Effector memory CD4-positive, alpha-beta T cell (primary cell): ENCODE measurements at places on chromosomes 2 and 18.

DNA sequence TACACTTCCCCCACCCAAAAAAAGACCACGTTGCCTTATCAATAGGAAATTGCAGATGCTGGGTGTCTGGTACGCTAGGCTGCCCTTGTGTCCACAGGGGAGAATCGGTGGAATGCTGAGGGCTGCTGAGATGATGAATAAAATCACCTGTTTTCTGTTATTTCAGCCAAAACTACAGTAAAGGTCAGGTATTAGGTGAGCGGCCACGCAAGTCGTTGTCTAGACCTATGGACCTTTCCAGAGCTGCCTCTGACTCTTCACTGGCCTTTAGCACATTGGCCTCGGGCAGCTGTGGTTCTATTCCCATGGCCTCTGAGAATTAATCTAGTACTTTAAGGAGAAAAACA lies 89.6 kb downstream of the MTCL1 start:
- no peak for DNase-seq

GRCh38 chr2:86314125-86314524 lies 23.3 kb downstream of the REEP1 start:
- DNase-seq, result no peak

DNA sequence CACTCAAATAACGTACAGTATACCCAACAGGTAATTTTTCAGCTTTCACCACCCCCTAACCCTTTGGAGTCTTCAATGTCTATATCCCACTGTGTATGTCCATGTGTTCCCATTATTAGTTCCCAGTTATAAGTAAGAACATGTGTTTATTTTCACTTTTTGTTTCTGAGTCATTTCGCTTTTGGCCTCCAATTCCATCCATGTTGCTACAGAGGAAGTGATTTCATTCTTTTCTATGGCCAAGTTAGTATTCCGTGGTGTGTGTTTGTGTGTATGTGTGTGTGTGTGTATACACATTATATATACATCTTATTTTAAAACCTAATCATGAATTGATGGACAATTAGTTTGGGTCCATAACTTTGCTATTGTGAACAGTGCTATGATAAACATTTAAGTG lies 464.4 kb downstream of the CMPK2 start:
- DNase-seq, result no peak

GRCh38 chr18:29594493-29594892 lies 1417.6 kb upstream of the CDH2 start:
- DNase-seq, result no peak

GRCh38 chr2:235270291-235270690 lies 223.6 kb upstream of the AGAP1 start:
- no peak for DNase-seq

DNA sequence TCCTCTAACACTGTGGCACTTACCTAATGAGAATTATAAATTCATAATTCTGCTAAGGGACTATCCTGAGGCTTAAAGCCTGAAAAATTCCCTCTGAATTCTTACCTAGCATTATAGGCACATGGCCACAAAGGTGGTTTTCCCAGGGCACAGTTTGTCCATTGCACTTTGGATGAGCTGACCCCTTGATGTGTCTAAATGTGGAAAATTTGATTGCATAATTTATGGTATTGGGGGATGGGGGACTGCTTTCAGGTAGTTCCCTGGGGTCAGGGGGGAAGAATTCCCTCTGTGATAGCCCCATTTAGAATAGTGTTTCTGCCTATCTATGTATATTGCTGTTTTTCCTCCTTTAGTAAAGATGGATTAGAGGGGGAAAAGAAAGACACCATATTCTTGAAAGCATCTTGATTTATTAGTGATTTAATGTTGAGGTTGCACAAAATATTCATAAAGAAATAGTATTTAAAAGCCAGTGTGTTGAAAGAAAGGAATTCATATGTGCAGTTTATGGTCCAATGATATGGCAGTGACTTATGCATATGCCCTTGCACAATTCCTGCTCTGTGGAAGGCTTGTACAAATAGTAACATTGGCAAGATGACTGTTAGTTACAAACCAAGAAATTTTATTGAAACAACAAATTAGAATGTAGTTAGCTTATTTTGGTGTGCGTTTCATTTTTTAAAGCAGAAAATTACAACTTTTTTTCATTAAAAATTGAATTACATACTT lies 8.7 kb upstream of the HTR2B start:
- DNase-seq, result no peak

GRCh38 chr18:24055878-24056277 lies 41.3 kb downstream of the TTC39C start:
- no peak for DNase-seq

DNA sequence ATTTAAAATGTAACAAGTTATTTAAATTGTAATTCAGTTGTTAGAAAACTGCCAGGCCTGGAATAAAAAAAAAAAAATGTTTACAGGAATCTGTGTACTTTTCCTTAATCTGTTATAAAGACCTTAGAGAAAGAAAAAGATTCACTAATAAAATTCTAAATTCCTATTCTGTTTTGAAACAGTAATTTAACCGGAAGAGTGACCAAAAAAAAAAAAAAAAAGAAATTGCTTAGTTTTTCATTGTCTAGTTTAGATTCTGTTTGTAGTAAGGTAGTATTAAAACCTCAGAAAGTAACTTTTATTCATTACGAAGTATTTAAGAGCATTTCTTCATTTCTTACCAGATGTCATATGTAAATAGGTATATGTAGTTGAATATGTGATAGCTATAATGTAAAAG lies 2.5 kb downstream of the REL start:
- no peak for DNase-seq

DNA sequence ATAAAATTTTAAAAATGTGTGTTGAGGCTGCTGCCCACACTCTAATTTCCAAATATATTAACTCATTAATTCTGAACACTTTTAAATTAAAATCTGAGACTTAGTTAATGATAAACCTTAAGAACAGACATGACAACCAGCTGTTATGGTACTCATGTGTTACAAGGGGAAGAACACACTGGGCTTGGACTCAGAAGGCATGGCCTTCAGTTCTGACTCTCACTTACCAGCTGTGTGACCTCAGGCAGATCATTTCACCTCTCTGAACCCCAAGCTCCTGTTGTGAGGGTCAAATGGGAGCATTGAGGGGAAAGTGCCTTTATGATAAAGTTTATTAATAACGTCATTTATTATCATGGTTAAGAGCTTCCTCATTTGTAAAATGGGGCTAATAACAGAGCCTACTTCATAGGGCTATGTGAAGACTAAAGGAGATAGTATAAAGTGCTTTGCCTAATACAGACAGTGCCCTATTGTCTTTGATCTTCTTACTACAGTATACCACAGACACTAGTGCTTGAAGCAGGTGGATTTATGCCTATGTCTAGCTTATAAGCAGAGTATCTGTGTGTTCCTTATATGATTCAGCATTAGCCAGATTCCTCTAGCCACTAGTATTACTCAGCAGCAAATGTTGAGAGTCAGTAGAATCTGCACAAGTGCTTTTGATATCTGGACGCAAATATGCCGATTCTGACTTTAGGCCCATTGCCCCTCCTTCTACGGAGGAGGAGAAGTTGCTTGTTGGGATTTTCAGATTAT lies 99.6 kb downstream of the SGPP2 start:
- DNase-seq, result no peak

DNA sequence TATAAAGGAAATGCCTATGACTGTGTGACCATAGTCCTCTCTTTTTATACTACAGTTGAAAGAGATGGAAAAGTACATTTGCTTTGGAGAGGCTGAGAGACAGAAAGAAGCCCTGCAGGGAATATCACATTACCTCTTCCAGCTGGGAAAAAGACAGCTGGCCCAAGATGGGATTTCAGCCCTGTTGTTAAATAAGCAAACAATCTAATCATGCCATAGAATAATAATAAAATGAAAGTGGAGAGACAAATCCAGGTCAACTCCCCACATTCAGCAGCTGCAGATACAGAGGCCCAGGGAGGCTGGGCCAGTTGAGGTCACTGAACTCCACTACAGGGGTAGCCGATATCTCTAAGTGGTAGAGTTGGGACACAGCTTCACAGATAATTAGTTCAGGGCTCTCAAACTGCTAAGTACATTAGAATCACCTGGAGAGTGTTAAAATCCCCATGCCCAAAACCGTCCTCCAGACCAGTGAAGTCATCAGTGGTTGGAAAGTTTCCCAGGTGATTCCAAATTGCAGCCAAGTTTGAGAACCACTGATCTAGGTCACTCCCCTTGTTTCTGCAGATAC lies 81.9 kb downstream of the MOGAT1 start:
- no peak for DNase-seq

- DNase-seq, result no peak
Observed at GRCh38 chr2:240686460-240686859, 3.8 kb upstream of the AQP12B start.
